T-helper 1 cell (primary cell): ENCODE measurements at places on chromosomes 5 and 9.

DNA sequence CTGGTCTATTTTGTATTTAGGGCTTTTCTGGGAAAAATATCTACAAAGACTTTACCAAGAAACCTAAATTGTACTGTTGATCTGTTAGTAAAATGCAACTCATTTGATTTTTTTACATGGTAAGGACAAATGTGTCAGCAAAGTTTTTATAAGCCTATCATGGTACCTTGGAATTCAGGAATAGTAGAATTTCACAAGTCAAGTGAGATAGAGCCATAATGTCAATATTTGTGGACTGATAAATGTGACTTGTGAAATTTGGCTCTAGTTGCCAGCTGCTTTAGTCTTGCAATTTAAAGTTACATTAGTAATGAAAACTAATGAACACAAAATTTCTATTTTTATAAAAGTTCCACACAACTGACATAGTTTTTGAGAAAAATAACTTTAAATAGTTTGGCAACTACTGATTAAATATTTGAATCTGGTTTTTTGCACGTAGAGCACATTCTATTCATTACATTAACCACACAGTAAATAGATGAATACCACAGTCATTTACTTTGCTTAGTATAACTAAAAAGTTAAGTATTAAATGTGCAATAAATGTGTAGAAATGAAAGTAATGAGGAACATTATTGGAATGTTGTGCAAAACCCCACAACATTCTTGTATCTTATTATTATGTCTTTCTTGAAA, 41.2 kb upstream of the RIOK2 start:
- no peak for DNase-seq

DNA sequence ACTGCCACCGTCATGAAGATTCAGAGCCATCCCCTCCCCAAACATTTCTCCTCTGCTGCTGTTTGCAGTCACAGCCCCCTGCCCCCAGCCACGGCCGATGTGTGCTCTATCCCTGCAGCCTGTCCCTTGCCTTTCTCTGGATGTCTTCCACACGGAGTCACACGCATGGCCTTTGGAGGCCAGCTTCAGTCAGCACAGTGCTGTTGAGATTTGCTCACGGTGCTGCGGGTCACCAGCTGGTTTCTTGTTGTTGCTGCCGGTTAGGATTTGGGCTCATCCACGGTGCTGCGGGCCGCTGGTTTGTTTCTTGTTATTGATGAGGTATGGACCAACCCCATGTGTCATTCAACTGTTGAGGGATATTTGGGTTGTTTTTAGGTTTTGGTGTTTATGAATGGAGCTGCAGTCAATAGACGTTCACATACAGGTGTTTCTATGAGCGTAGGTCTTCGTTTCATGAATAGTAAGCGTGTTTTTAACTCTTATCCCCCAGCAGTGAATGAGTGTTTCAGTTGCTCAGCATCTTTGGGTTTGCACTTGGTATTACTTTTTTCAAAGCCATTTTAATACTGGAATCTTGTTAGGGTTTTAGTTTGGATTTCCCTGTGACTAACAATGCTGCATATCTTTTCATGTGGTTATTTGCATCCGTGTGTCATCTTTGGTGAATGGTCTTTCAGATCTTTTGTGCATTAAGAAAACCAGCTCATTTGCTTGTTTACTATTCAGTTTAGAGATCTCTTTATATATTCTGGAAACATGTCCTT, 57.6 kb downstream of the AHRR start:
- DNase-seq, result no peak

DNA sequence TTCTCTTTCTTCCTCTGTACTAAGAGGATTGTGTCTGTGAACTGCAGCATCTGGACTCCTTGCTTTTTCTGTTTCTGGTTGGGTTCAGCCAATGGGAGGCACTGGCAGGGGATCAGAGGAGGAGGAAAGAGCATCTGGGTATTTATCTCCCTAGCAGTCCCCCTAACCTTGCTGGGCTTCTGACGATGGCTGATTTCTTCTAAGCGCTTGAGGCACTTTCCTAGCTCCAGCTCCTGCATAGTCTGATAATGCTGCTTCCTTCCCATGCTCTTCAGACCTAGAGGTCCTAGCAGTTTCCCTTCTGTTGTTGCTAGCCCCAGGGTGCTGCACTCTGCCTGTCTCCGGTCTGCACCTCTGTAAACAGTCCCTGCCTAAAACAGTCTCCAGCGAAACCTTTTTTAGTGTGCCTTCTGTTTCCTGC, 225.1 kb downstream of the PDZD2 start:
- DNase-seq, result no peak

DNA sequence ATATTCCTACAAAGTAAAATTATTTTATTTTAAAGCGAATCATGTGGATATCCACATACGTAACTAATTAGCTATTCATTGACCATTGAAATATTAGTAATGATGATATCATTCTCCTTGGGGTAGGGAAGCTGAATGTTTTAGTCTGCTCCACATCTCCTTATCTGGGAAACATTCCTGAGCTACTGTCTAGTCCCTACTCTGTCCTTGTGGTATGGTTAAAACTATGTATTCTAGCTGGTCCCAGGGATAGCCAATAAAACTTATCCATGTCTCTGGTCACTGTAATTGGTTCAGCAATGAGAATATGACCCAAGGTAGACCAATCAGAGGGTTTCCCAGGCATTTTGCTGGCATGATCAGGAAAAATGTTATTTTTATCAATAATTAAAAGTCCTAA, 76.0 kb upstream of the DAP start:
- no peak for DNase-seq
